ENCODE measurements at places on chromosomes 12 and 14. TPM values are rescaled to one million over a fixed set of nuclear protein-coding genes. Genes with fewer than 3 reads are reported as not detected.

The TTLL5 gene
- total RNA-seq, result 22.9 TPM

DNA sequence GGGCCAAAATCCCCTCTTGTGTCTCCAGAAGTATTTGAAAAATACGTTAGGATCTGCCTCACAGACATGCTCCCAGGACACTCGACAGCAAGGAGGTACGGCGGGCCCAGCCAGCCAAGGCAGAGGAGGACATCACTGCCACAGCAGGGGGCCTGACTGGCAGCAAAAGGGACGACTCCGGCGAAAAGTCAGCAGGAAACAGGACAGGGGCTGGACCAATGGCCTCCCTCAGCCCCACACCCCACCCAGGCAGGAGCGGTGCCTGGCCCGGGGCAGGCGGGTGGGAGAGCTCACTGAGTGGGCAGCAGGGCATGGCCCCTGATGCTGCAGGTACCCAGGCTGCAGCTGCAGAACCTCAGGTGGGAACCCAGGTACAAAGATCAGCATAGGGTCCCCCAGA, 17.8 kb downstream of the BRF1 start:
- DNase-seq, result no peak
- peaks cover 33% of the 10 kb centered on the region for H3K36me3 ChIP-seq
- H3K4me3 ChIP-seq, result no peak overlapping the region
- peaks cover 21% of the 10 kb centered on the region for H3K4me1 ChIP-seq

GRCh38 chr12:69779928-69780327, 41.3 kb downstream of the RAB3IP start:
- no peak overlapping the region for H3K27ac ChIP-seq
- no peaks in the 10 kb centered on the region for H3K4me1 ChIP-seq
- no peaks in the 10 kb centered on the region for H3K36me3 ChIP-seq
- DNase-seq, result no peak

The IL22 gene
- total RNA-seq, result not detected

The GLT1D1 gene
- total RNA-seq, result 0.13 TPM

DNA sequence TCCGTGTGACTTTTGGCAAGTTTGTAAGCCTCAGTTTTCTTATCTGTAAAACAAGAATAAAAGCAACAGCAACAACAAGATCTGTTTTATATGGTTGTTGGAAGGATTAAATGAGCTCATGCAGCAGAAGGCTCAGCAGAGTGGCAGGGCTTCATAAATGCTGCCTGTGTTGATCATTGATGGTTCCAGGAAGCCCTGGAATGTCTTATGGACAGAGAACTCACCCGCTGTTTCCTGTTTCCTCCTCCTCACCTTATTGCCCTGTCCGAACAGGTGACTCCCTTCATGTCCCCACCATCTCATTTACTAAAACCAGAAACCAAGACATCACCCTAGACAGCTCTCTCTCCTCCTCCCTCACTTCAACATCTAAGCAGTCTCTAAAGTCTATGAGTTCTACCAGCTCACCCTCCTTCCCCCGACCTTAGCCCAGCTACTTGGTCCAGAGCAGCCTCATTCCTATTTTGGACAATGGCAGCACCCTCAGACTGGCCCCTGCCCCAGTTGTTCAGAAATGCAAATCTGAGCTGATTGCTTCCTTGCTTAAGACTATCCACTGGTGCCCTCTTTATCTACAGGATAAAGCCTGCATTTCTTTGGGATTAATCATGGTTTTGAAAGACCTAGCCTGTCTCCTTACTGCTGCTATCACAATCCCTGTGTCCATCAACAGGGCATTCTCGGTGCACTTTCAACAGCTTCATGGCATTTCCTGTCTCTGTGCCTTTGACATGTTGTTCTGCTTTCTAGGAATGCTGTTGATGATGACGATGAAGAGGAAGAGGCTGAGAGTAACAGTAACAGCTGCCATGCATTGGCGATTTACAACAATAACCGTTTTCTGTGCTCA, 21.4 kb upstream of the GSG1 start:
- no peaks in the 10 kb centered on the region for H3K27me3 ChIP-seq
- H3K4me1 ChIP-seq, result no peaks in the 10 kb centered on the region
- no peak overlapping the region for H3K4me3 ChIP-seq
- no peak overlapping the region for H3K27ac ChIP-seq

GRCh38 chr12:108075561-108075960, 53.5 kb upstream of the WSCD2 start:
- H3K36me3 ChIP-seq, result no peaks in the 10 kb centered on the region
- H3K27me3 ChIP-seq, result no peaks in the 10 kb centered on the region
- no peak overlapping the region for H3K4me3 ChIP-seq
- H3K4me1 ChIP-seq, result no peaks in the 10 kb centered on the region
- DNase-seq, result no peak
- H3K27ac ChIP-seq, result no peak overlapping the region

- peaks cover 38% of the 10 kb centered on the region for H3K4me1 ChIP-seq
- H3K36me3 ChIP-seq, result no peaks in the 10 kb centered on the region
- DNase-seq, result no peak
- H3K27me3 ChIP-seq, result no peaks in the 10 kb centered on the region
- peak overlapping the region; percentile 58 for H3K27ac ChIP-seq
Measured at GRCh38 chr12:46660719-46661109, 165.1 kb downstream of the SLC38A4 start.

The CCDC198 gene
- total RNA-seq, result not detected

The KLRK1 gene
- 0.19 TPM for total RNA-seq

DNA sequence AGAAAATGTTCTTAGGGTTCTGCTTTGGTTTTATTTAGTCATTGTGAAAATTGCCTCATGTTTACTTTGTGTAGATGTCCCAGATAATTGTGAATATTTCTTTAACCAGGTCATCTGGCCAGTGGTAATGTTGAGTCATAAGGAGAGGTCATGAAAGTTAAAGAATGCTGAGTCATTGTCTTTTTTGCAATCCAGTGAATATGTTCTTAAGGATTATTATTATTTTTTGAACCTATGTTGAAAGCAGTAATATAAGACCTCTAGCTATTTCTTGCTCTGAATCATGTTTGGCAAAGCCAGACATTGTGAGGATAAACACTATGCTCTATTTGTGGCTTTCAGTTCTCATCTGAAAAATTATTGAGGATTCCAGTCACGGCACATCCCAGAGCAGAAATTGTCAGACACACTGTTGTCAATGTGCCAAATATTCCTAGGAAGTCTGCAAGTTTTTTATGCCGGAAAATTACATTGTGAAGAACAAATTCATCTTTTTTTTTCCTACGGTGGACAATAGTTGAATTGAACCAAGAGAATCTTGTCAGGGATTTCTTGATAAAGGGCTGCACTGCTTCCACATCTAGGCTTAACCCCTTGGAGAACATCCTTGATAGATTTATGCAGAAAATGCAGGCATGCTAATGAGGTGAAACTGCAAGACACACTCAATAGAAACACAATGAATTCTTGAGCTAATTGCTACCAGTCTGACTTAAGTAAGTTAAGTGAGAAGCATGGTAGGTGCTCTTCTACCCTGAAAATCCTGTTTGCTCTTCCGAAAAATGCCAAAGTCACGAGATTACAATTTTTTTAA, 369.6 kb downstream of the ATP23 start:
- H3K27ac ChIP-seq, result peak overlapping the region; percentile 33
- H3K27me3 ChIP-seq, result no peaks in the 10 kb centered on the region
- no peak for DNase-seq
- H3K36me3 ChIP-seq, result no peaks in the 10 kb centered on the region

The ADCY6 gene
- total RNA-seq, result 18.7 TPM

- no peaks in the 10 kb centered on the region for H3K36me3 ChIP-seq
- H3K4me1 ChIP-seq, result peaks cover 8% of the 10 kb centered on the region
- no peak overlapping the region for H3K4me3 ChIP-seq
- H3K27me3 ChIP-seq, result no peaks in the 10 kb centered on the region
- peak; percentile 89 for DNase-seq
- H3K27ac ChIP-seq, result no peak overlapping the region
Measured at GRCh38 chr14:104425763-104426646, 153.6 kb upstream of the C14orf180 start.

DNA sequence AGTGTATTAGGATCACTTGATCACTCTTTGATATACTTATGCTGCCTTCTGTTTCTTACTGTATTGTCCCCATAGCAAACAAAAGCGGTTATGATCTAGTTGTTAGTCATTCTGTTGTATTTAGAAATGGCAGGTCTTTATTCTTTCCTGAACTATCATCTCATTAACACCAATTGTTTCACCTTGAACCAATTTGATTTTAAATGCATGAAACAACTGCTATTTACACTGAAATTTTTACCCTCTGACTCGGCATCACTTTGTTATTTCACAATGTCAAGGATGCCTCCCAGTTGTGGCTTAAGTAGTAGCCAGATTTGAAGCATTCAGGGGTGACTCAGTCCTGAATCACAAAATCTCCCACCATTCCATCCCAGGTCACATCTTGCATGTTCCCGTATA, 303.5 kb downstream of the EGLN3 start:
- DNase-seq, result no peak
- H3K4me1 ChIP-seq, result no peaks in the 10 kb centered on the region
- H3K27me3 ChIP-seq, result no peaks in the 10 kb centered on the region
- no peaks in the 10 kb centered on the region for H3K36me3 ChIP-seq
- no peak overlapping the region for H3K4me3 ChIP-seq

GRCh38 chr14:103593577-103593976, 30.8 kb downstream of the COA8 start:
- peaks cover 15% of the 10 kb centered on the region for H3K4me1 ChIP-seq
- H3K27me3 ChIP-seq, result no peaks in the 10 kb centered on the region
- no peak for DNase-seq

DNA sequence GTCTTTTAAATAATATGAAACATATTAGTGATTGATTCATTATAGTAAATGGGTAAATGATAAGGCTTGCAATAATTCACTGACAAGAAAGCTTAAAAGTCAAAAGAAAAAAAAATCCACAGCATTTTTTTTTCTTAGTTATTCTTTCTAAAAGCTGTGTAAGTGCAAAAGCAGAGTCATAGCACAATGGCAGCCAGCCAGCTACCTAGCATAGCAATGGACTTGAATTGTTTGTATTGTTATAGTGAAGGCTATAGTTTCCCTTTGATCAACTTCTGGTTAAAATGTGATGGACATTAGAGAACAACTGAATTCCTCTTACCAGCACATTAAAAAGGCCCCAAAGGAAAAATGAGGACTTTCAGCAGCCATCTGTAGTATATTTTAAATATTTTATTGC, 232.1 kb downstream of the NAV3 start:
- no peaks in the 10 kb centered on the region for H3K27me3 ChIP-seq
- H3K36me3 ChIP-seq, result no peaks in the 10 kb centered on the region
- no peak overlapping the region for H3K4me3 ChIP-seq
- peaks cover 4% of the 10 kb centered on the region for H3K4me1 ChIP-seq
- H3K27ac ChIP-seq, result no peak overlapping the region

The HEATR5A gene
- total RNA-seq, result 28.4 TPM

Measured in esophagus muscularis mucosa (tissue), 4 donors.